ENCODE measurements at places on chromosomes 6 and 20. TPM values are rescaled to one million over a fixed set of nuclear protein-coding genes. Genes with fewer than 3 reads are reported as not detected.
A peak's percentile ranks its signal among the peaks of the same experiment; 100 is the strongest.

AKAP12 gene
- 31.8 TPM for total RNA-seq

FNDC1 gene
- total RNA-seq = 0.17 TPM

ARG1 gene
- not detected for total RNA-seq

DNA sequence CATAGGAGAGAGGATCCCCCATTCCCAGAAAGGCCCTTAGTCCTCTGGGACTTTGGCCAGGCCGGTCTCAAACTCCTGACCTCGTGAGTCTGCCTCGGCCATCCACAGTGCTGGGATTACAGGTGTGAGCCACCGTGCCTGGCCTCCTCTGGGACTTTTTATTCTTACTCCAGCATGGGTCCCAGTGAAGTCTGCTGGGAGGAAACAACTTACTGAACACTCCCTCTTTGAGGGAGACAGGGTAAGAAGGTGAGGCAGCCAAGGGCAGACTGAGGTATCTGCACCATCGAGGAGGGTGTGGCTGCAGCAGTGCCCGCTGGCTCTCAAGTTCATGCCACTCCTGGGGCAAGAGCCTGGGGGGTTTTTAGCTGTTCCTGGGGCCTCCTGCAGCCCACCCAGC lies 2.4 kb downstream of the BAK1 start:
- no peak for DNase-seq

- no peak for DNase-seq
These were observed 86.5 kb downstream of the PTPN1 start for GRCh38 chr20:50596694-50597021.

- DNase-seq = peak; percentile 93
These were observed 1.3 kb downstream of the RGL2 start for GRCh38 chr6:33297406-33297955.

- no peak for DNase-seq
These were observed 78.3 kb downstream of the ZDHHC14 start for GRCh38 chr6:157459327-157459726.

GRCh38 chr6:33694401-33694931 lies 17.0 kb downstream of the UQCC2 start:
- DNase-seq = no peak

DNA sequence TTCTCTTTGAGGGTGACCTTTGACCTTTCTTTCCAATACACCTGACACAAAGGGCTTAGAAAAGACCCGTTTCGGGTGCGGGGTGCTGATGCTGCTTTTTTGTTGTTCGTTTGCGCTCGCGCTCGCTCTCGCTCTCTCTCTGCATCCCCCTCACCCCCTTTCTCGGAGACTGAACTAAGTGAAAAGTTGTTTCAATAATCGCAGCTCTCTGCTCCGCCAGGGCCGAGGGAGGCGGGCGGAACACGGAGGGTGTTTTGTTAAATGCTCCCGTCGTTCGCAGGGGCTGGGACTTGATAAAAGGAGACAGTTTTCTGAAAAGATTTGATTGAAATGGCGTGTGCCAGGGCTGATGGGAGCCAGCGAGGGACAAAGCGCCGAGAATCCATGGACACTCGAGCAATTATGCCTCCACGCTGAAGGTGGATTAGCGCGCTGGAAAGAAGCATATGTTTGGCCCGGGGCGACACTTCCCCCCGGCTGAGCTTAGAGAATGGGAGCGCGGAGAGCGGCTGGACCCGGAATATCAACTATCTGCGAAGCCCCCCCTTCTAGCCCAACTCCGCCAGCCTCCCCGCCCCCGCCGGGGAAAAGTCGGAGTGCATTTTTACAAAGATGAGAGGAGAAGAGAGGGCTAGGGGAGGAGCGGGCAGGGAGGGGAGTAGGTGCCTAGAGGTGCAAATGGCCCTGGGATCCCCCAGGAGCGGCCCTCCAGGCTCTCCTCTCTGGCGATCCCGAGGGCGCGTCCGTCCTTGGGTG lies 25.0 kb downstream of the TFAP2A start:
- no peak for DNase-seq

DNA sequence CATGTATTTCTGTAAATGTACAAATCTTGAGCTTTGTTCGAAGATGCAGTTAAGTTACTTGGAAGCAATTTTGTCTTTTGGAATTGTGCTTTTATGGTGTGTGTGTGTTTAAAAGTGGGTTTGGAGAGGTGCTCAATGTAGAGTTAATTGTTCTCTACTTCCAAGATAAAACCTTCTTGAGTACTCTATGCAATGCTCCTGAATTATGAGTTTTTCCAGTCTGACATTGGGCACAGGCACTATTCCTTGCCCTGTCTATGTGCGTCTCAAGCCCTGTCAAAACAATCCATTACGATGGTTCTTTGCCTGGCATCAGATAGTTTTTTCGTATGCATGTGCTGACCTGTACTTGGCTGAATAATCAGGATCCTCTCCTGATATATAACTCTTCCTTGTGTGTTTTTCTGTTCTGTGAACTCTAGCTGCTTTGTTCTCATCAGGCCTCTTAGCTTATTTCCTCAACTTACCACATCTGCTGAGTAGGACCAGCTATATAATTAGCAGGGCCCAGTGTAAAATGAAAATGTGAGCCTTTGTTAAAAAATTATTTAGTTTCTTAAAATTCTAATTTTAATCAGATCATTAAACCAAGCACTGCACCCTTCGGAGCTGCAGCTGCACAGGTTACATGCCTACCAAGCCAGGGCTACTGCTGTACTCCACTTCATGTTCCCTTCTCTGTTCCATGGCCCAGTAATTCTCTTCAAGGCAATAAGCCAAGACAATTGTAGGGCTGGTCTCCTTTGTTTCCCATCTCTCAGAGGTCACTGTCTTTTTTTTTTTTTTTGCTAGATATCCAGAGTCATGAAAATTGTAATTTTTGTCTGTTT lies 160.1 kb downstream of the ZFAND3 start:
- no peak for DNase-seq

DNA sequence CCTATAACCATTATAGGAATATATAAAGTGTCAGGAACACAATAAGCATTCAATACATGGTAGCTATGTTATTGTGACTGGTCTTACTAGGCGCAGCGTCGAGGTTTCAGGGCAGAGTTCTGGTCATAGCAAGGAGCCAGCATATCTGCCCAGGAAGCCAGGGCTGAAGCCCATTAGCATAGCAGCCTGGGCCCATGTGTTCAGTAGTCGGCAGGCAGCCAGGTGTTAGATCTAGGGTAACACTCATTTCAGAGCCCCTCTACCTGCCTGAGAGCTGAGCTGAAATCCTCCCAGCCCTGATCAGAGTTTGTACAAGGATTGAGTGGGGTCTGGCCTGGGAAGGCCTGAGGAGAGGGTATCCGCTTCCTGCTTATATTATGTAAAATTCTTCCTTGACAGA lies 32.1 kb downstream of the C20orf173 start:
- no peak for DNase-seq

- no peak for DNase-seq
These were observed 11.6 kb downstream of the RBCK1 start for GRCh38 chr20:419556-420165.

DNA sequence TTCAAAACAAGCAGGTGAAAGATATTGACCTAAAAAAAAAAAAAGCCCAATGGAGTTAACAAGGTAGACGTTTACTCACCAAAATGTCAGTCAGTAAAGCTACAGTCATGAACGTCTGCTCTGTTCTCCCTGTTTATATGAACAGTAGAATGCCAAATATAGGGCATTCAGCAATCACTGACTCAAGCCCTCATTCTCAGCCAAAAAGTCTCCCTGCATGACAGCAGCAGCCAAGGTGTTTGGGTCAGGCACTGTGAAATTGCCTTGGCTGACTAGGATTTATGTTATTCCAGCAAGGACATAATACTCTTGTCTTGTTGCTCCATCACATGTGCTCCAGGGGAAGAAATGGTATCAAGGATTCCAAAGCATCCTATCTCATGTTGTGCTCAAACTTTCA lies 194.7 kb upstream of the RSPO3 start:
- DNase-seq = no peak

DNA sequence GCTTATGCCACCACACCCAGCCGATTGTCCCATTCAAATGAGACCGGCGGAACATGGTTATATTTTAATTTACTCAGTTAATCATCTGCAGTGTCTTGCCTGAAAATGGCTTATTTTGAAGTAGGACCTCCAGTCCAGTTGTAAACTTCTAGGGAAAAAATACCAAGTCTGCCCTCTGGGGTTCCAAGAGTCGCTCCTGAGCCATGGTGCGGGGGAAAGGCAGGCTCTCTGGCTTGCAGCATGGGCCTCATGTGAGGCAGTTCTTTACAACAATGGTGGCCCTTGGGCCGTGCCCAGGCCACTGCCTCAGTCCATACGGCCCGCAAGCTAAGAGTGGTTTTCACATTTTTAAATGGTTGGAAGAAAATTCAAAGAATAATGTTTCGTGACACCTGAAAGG lies 62.7 kb upstream of the XRN2 start:
- DNase-seq = no peak

DNA sequence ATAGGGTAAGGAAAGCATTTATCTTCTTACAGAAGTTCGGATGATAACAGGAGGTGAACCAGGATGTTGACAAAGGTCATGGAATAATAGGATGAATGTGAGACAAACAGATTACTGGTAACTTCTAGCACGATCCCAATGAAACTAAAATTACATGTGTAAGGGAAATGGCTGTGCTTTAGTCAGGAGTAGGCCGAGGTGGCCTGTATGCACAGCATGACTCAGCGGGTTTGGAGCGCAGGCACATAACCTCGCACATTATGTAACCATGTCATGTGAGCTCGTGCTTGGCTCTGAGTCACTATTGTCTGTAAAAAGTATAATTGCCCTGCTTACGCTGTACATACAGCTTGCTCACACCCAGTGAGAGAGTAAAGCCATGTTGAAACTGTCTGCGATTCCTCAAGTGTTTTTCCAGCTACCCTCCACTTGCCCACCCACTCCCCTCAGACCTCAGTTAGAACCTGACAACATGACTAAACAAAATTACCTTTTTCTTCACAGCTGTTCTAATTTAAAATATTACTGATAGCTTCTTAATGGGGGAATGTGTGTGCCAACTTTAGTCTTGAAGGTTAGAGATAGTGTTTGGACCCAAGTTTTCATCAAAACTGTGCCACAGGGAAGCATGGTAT lies 8.2 kb downstream of the CYB5R4 start:
- DNase-seq = peak; percentile 64

GRCh38 chr6:47276377-47276776 lies 33.3 kb downstream of the TNFRSF21 start:
- DNase-seq = no peak

Measured in Calu3 (cell line).